ENCODE measurements at places on chromosomes 5 and 9.

- no peak for DNase-seq
Measured at GRCh38 chr5:128596071-128596470, 58.0 kb upstream of the FBN2 start.

GRCh38 chr5:111238431-111239225 is 14.4 kb downstream of the CAMK4 start:
- no peak for DNase-seq

DNA sequence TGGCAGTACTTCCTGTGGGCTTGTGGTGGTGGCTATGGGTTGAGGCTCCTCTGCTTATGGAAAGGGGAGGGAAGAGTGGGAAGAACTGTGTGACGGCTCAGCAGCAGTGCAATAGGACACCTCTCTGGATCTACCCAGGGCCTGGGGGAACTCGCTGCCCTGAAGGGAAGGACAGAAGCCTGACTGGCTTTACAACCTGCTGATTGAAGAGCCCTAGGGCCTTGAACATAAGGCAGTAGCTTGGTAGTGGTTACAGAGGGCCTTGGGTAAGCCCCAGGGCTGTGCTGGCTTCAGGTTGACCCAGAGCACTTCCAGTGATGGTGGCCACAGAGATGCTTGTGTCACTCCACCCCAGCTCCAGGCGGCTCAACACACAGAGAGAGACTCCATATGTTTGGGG is 5.5 kb downstream of the CCIN start:
- DNase-seq, result no peak

DNA sequence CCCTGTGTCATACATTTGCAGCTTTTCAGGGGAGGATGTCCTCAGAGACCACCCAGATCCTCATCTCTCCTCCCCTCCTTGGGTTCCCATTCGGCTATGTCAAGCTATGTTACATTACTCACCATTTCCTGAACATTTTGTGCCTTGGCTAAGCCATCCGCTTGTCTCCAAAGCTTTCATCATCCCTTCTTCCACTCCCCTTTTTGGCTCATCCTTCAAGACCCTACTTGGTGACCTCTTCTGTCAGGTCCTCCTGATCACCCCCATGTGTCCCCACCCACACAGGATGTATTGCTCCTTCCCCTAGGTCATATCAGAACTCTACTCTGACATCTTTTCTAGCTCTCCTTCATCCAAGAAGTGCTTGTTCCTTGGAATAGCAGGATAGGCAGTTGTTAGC is 81.8 kb downstream of the BOD1 start:
- no peak for DNase-seq

GRCh38 chr5:34490506-34491250 is 165.4 kb upstream of the RAI14 start:
- no peak for DNase-seq

GRCh38 chr5:172929371-172929838 is 29.8 kb upstream of the RPL26L1 start:
- no peak for DNase-seq

GRCh38 chr5:141863569-141864178 is 14.5 kb downstream of the PCDH1 start:
- no peak for DNase-seq

DNA sequence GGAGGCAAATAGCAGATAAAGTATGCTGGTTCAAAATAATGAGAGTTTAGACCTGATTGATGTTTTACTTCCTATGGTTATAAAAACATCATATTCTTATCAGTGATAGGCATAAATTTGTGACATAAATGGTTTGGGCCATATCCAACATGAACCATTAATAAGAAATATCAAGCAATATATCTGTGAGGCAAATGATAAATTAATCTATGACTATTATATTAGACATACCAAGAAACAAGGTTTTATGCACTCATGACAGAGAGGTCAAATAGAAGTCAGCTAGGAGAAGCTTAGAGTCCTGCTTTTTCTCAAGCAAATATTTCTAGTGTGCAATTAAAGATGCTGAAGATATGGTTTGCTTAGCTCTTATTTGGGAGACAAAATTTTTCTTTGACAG is 10.4 kb downstream of the SMIM3 start:
- no peak for DNase-seq

DNA sequence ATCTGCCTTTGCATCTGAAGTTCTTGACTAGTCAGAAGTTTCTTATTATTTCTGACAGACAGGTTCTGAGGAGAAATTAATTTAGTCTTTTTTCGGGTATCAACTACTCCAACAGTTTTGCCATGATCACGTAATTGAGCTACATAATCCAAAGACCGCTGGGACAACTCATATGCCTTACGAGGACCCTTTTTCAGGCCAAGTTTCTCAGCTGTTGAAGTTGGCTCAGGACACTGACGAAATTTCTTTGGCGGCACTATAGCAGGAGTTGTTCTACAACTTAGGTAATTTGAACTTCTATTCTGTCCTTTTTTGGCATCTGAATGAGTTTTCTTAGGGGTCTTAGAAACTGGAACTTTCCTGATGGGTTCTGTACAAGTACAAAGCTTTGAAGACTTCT is 27.2 kb downstream of the SETX start:
- no peak for DNase-seq

DNA sequence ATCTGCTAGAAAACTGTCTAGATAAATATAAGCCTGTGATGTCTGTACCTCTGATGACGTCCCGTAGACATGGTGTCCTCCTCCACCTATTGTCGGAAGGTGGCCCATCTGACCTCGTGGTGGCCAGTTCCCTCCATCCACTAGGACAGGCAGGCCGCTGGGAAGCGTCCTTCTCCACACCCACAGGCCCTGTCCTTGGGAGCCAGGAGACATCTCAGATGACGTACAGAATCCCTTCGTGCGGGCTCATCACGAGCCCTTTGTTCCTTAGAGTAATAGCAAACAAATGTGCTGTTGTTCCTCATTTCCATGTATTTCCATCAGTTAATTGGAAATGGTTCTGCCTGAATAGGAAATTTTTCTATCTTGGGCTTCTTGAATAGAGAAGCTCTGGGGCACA is 38.3 kb upstream of the TENT4A start:
- no peak for DNase-seq

DNA sequence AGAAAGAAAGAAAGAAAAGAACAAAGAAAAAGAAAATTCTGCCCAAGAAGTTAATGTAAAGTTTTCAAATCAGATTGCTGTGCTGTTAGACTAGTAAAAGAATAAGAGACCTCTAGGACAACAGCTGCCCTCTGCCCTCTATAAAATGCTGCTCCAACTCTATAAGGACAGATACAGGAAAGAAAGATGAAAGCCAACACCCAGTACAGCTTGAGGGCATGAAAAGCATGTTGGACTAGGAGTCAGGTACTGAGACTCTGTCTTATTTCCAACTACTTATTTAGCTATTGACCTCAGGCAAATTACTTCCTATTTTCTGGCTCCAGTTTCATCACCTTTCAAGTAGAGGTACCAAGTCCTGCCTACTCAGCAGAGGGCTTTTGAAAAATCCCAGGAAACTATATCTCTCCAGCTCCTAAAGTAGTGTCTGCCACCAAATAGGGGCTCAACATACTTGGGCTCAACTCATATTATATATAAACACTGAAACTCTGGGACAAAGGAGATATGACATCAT is 5.7 kb downstream of the HBEGF start:
- DNase-seq, result no peak

All from H4 (cell line).